ENCODE measurements at places on chromosomes 6 and 20.

GRCh38 chr20:32010101-32010500 is at the start of gene CCM2L:
Gene CCM2L, plus strand, starts transcription at chr20:32010438. Its CDS starts 17 bp downstream, at chr20:32010455.
- no peak for DNase-seq

DNA sequence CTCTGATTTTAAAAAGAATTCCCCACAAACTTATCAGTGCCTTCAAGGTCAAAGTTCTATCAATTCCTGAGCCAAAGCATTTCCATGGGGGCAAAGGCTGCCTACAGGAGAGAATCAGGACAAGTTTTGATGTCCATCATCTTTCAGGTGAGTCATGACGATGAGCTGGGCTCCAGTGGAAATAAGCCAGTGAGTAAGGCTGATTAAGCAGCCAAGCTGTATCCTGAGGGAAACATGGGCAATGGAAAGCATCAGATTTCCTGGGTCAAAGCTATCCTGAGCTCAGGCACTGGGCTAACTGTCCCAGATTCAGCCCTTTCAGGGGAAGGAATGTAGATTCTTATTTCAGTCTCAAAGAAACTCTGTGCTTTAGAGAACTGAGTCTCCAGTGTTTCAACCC is 377.4 kb downstream of the CD109 start:
- no peak for DNase-seq

DNA sequence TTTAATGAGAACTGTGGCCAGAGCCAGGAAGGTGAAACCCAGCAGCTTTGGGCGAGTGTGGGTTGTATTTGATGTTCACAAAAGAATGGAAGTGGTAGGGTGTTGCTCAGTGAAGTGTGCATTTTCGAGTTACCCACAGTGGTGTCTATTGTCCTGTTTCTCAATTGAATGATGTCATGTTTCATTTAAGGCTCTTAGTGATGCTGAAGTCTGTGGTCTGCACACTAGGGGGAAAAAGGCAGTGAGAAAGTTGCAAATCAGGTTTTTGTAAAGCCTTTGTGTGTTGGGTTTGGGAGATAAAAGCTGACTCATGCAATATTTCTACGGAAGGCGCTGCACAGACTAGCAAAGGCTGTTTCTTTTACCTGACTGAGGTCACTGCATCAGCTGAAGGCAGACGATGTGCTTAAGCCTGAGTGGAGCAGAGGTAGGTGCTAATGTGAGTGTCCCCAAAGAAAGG is 121.1 kb downstream of the PLEKHG1 start:
- DNase-seq = peak; percentile 32

- peak; percentile 56 for DNase-seq
These were observed 4.9 kb upstream of the FAM83C start for GRCh38 chr20:35297155-35297554.

DNA sequence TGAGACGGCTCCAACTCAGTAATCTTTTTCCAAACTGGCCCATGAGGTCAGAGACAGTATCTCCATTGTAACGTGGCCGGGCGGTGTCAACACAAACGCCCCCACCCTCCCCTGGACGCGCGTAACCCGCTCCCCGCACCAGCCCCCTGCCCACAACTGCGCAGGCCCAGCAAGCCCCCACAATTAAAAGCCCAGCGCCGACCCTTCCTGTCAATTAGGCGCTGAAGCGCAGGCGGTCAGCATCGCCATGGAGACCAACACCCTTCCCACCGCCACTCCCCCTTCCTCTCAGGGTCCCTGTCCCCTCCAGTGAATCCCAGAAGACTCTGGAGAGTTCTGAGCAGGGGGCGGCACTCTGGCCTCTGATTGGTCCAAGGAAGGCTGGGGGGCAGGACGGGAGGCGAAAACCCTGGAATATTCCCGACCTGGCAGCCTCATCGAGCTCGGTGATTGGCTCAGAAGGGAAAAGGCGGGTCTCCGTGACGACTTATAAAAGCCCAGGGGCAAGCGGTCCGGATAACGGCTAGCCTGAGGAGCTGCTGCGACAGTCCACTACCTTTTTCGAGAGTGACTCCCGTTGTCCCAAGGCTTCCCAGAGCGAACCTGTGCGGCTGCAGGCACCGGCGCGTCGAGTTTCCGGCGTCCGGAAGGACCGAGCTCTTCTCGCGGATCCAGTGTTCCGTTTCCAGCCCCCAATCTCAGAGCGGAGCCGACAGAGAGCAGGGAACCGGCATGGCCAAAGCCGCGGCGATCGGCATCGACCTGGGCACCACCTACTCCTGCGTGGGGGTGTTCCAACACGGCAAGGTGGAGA is at the start of the genes HSPA1A and HSPA1L:
TSS of gene HSPA1A (plus strand) at position 519 of the 814 bp plus-strand sequence. CDS start at position 733, 214 bp downstream.
TSS of gene HSPA1L (minus strand) at position 259 of the 814 bp plus-strand sequence. CDS start 3,311 bp downstream, outside the sequence.
- DNase-seq = peak; percentile 96

GRCh38 chr6:39855356-39855995 is 63.3 kb downstream of the DAAM2 start:
- no peak for DNase-seq

GRCh38 chr6:105402939-105403935 is at the start of gene PREP:
Gene PREP, minus strand, starts transcription at chr6:105403082. Its CDS starts 191 bp downstream, at chr6:105402891.
- peak; percentile 95 for DNase-seq

GRCh38 chr6:4388675-4389074 is 253.3 kb upstream of the ECI2 start:
- no peak for DNase-seq

- peak; percentile 50 for DNase-seq
These were observed 65.3 kb downstream of the NUS1 start for GRCh38 chr6:117740605-117741004.

- DNase-seq = peak; percentile 27
These were observed 855.5 kb upstream of the MAP3K7 start for GRCh38 chr6:91442342-91442741.

GRCh38 chr6:143721642-143722041 is 43.9 kb downstream of the PHACTR2 start:
- DNase-seq = no peak

DNA sequence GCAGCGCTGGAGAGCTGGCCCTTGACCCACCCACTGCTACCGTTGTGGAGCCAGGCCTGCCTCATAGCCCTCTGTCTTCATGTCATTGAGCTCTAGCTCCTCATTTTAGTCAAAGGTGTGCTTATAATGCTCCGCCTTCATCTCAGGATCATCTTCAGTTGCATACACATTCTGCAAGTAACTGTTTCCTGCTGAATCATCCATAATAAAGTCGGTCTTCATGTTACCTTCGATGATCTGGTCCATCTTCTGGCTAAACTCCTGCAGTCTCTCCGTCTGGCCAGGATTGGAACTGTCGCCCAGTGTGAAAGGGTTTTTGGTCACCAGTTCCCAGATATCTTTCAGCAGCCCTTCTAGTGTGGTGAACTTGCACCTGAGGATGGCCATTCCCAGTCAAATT is 62.6 kb upstream of the ARMC2 start:
- no peak for DNase-seq

DNA sequence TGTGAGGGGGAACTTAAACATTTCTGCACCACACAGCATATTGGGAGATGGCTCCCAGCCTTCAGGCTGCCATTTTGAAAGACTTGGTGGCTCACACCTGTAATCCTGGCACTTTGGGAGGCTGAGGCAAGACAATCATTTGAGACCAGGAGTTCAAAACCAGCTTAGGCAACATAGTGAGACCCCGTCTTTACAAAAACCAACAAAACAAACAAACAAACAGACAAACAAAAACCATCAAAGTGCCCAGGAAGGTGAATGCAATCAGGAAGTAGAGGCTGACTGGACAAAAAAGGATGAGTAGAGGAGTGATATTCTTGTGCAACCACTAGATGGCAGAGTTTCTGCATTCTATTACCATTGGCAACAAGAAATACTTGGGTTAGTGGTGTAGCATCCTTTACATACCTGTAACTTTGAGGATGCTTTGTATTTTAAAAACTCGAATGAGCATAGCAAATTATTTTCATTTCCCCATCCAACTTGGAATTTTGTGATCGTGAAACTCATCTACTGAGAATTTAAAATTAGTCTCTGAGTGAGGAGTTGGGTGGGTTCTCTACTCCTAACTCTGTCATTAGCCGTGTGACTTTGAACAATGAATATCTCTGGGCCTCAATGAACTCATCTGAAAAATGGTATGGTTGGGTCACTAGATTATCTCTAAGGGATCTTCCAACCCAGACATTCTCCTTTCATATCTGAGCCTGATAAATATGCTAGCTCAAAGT is 84.4 kb downstream of the CRYBG1 start:
- peak; percentile 89 for DNase-seq

DNA sequence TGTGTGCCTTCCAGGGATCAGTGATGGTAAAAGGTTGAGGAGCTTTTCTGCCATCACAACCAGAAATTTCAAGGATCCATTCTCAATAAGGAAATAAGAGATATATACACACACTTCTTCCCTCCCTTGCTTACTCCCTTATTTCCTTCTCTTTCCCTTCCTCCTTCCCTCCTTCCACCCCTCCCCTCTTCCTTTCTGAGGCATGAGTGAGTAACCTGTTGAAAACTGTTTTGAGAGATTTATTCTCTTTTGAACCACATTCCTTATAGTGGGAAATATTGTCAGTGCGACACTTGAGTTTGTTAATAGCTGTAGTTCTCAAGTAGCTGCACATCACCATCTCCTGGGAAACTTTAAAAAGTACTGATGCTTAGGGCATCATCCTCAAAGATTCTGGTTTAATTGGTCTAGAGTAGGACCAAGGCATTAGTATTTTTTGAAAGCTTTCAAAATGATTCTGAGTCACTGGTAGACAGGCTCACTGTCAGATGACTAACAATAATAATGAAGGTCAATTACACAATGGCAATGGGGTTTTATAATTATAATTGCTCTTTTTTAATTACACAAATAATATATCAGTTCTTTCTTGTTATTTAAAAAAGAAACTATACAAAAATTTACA is 109.9 kb downstream of the POPDC3 start:
- no peak for DNase-seq

DNA sequence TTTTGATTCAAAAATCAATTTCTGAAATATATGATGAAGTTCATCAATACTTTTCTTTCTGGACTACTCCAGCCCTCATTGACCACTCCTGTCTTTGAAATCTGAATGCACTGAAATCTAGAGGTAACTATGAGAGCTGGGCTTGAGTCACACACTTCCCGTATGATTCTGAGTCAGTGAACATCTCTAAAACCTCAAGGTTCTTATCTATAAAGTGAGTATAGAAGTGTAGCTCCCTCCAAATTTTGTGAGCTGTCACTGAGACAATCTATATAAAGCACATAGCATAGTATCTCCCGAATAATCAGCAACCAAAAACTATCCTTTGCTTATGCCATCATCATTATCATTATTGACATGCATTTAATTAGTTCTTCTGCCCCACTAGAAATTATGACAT is 182.4 kb downstream of the TSHZ2 start:
- DNase-seq = peak; percentile 12

GRCh38 chr20:58755766-58756449 is 63.3 kb downstream of the NPEPL1 start:
- no peak for DNase-seq

DNA sequence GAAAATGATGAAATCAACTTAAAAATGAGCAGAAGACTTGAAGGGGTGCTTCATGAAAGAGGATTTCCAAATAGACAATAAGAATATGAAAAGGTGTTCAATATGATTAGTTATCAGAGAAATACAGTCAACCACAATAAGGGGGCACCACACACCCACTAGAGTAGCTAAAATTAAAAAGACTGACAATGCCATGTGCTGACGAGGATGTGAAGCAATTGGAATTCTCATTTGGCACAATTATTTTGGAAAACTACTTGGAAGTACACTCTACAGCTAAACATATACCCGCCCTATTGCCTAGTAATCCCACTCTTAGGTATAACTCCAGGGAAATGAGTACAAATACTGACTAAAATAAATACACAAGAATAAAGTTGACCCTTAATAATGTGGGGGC is 45.0 kb downstream of the MOCS1 start:
- no peak for DNase-seq

DNA sequence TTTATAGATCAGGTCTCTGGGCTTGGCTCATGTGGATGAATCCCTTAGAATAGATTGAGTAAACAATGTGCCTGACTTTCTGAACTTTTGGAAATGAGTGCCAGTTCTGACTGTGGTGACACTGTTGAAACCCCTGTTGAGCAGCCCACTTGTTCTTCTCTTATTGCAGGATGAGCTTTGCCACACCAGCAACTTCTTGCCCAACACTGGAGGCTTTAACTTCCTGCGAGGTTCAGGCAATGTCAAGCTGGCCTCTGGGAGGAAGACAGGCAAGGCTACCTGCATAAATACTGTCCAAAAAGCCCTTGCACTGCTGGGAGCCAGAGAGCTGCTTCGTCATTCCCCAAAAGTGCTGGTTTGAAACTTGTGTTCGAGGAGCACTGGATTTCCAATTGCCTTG is 32.8 kb upstream of the SMIM8 start:
- DNase-seq = peak; percentile 55

DNA sequence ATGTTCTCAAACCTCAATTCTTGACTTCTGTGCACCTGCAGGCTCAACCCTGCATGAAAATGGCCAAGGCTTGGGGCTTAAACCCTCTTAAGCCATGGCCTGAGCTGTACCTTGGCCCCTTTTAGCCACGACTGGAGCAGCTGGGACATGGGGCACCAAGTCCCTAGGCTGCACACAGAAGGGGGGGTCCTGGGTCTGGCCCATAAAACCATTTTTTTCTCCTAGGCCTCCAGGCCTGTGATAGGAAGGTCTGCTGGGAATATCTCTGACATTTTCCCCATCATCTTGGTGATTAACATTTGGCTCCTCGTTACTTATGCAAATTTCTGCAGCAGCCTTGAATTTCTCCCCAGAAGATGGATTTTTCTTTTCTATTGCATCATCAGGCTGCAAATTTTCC is 119.4 kb upstream of the VGLL2 start:
- DNase-seq = no peak

GRCh38 chr20:48594533-48594932 is 233.3 kb downstream of the PREX1 start:
- no peak for DNase-seq

DNA sequence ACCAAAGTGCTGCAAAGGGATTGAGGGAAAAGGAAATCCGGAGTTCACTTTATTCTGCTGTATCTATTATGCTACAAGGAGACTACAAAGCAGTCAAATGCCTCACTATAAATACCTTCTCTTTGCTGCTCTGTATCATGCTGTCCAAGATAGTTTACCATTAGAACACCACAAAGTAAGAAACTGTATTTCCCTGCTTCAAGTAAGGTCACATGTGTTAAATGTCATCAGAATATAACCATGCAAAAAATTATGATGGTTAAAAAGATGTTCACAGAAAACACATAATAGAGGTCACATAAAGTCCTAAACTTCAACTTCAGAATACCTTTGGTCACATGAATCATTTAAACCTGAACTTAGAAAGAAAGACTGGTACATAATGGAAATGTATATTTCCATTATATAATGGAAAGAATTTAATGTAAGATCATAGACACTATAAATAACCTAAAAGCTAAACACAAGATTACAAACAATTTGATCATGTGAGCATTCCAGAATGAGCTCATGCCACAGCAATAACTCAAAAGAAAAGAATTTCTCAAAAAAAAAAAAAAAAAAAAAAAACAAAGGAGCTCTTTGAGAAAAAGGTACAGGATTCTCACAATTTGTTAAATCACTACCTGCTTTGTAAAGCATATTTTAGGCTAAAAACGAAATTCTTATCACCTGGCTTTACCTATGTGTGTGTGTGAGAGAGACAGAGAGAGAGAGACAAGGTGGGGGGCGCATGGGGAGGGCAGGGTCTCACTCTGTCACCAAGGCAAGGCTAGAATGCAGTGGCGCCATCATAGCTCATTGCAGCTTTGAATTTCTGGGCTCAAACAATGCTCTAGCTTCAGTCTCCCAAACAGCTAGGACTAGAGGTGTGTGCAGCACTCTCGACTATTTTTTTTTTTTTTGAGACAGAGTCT is 58.7 kb downstream of the KIF13A start:
- no peak for DNase-seq

All from hematopoietic multipotent progenitor cell treated with erythropoietin and hydrocortisone succinate and interleukin-3 and kit ligand, for 4 days (in vitro differentiated cells).